ENCODE measurements at places on chromosomes 1 and 21.
A peak's percentile ranks its signal among the peaks of the same experiment; 100 is the strongest.

DNA sequence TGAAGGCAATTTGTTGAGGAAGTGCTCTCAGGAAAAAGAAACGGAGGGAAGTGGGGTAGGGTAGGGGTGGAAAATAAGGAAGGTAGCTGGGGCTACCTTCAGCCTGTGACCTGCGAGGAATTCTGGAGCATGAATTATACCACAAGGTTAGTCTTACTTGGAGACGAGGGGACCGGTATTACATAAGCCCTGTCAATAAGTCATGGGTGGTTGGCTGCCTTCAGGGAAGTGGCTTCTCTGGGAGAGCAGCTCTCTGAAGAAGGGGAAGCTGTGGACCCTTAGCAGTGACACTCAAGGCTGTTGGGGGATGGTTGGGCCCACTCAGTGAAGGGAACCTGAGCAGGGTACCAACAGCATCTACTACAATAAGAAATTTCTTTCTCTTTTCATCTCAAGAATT lies 111.3 kb downstream of the TNFSF18 start:
- peak; percentile 30 for DNase-seq

DNA sequence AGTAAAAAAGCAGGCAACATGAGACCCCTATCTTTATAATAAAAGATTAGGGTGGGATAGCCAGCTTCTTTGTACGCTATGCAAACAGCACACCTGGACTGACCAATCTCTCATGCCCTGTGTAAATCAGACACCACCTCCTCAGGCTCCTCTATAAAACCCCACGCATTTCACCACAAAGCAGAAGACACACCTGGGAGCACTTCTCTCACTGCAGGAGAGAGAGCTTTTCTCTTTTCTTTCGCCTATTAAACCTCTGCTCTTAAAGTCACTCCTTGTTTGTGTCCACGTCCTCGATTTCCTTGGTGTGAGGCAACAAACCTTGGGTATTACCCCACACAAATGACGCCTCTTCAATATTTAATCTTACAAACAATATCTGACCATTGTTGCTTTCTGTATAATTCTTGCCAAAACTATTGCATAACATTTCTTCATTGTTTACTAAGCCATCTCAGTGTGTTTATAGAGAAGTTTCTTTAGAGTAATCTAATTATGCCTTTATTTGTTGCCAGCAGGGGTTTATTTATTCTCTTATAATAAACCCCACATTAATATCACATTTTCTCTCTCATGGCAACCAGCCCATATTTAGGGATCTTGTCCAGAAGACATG lies 31.6 kb upstream of the NUF2 start:
- DNase-seq, result no peak

- peak; percentile 13 for DNase-seq
Observed at GRCh38 chr1:59218521-59219236, 78.2 kb upstream of the FGGY start.

DNA sequence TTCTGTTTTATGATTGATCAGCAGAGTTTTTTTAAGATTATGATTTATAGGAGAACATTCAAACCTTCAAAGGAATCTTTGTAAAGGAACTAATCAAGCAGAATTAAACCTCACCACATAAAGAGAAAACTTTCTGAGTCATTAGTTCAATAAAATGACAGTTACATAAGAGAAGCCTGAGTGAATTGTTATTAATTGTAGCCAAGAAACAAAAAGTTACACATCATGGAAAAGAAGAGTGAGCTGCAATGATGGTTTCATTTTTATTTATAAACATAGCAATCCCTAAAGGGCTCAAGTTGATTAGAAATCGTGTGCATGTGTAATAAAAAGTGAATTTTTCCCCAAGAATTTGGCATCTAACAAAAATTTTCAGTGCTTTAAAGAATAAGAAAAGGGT lies 731.4 kb downstream of the LTN1 start:
- no peak for DNase-seq

GRCh38 chr1:111735858-111736544 lies 3.2 kb downstream of the INKA2 start:
- no peak for DNase-seq

Measured in NB4 (cell line).